IMR-90 (cell line): ENCODE measurements at places on chromosomes 1 and 21. TPM values are rescaled to one million over a fixed set of nuclear protein-coding genes. Genes with fewer than 3 reads are reported as not detected.

CHIT1 gene
- not detected in 2 replicates for polyA plus RNA-seq

DCDC2B gene
- polyA plus RNA-seq = not detected in 2 replicates

HES2 gene
- not detected in 2 replicates for polyA plus RNA-seq

CHI3L2 gene
- 0.19 and 0.39 TPM in 2 replicates for polyA plus RNA-seq

ZBTB8B gene
- not detected in 2 replicates for polyA plus RNA-seq

PLA2G2D gene
- not detected in 2 replicates for polyA plus RNA-seq

NBPF20 gene
- polyA plus RNA-seq = 2.2 and 2.6 TPM in 2 replicates

SPRR2F gene
- not detected in 2 replicates for polyA plus RNA-seq

DNA sequence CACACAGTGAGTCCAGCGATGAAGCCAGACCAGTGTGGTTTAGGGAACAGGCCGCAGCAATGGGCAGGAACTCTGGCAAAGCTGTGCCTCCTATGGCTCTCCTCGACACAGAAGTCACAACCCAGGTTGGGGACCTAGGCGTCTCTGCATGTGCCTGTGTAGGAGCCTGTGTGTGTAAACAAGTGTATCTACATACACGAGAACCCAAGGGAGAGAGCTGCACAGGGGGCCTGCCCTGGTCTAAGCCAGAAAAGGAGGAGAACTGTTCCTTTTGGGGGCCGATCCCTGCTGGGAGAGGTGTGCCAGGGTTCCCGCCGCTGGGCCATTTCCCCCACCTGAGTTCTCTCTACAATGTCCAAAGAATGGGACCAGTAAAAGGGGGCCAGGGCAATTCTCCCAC lies 56.0 kb downstream of the CD247 start:
- DNase-seq = no peak

DNA sequence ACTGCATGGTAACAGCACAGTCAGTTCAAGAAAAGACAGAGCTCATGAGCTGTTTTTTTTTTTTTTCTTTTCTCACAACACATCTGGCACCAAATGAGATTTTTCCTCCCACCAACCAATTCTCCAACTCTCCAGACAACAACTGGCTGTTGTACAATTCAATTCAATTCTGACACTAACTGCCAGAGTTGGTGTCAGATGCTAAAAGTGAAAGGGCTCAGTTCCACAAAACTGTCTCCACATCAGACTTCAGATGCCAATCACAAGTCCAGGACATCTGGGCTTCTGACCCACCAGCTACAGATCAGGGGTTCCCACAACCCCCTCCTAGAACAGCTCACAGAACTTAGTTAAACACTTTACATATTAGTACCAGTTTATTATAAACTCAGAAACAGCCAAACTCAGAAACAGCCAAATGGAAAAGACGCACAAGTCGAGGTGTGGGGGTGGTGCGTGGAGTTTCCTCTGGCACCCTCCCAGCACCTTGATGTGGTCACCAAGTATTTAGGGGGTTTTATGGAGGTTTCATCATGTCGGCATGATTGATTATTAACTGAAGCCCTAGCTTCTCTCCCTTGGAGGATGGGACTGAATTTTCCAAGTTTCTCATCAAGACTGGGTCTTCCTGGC lies 39.2 kb upstream of the LRRC8D start:
- no peak for DNase-seq

DNA sequence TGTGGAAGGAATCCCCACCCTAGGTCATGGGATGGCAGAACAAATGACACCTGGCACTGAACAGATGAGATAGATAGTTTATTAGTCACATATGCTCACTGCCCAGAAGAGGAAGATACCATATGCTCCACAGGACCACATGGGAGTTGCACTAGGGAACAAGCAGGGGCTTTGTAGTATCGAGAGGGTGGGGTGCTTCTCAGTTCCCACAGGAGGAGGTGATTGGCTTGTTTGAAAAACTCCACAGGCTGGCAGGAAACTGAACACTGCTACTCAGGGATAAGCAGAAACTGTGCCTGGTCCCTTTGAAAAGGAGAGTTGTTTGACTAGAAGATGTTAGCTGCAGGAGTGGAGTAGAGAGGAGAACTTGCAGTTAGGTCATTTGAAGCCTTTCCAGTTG lies 31.9 kb upstream of the RXRG start:
- DNase-seq = no peak

DNA sequence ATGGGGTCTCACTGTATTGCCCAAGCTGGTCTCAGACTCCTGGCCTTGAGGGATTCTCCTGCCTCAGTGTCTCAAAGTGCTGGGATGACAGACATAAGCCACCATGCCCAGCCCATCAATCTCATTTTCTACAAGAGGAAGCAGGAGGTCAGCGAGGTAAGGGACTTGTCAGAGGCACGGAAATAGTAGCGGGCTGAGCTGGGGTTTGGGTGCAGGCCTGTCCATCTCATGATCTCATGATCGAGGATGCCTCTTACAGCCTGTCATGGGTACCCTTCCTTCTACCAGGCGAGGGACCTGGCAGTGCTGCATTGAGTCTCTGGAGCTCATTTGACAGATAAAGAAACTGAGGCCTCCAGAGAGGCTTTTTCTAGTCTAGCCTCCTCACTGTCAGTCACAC lies 28.5 kb upstream of the SCCPDH start:
- no peak for DNase-seq

- DNase-seq = peak; percentile 84
These were observed 6.0 kb downstream of the FCRLB start for GRCh38 chr1:161727256-161727924.

GRCh38 chr1:44134071-44134920 lies 7.1 kb downstream of the KLF18 start:
- no peak for DNase-seq

DNA sequence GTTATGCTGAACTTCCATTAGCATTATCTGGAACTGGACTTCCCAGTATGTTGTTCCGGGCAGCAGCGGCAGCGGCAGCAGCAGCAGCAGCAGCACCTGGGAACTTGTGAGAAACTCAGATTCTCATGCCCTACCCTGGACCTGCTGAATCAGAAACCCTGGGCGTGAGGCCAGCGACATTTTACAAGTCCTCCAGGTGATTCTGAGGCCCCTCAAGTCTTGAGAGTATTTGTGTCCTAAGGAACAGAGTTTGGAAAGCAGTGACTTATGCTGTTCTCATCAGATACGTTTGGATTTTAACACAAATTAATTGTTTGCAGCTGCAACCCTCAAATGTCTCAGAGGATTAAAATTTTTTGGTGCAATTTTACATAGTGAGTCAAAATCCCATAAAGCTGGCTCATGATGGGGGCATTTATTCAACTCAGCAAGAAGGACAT lies 157.2 kb upstream of the KAZN start:
- DNase-seq = peak; percentile 83
